ENCODE measurements at places on chromosomes 3 and 15. TPM values are rescaled to one million over a fixed set of nuclear protein-coding genes. Genes with fewer than 3 reads are reported as not detected.

DNA sequence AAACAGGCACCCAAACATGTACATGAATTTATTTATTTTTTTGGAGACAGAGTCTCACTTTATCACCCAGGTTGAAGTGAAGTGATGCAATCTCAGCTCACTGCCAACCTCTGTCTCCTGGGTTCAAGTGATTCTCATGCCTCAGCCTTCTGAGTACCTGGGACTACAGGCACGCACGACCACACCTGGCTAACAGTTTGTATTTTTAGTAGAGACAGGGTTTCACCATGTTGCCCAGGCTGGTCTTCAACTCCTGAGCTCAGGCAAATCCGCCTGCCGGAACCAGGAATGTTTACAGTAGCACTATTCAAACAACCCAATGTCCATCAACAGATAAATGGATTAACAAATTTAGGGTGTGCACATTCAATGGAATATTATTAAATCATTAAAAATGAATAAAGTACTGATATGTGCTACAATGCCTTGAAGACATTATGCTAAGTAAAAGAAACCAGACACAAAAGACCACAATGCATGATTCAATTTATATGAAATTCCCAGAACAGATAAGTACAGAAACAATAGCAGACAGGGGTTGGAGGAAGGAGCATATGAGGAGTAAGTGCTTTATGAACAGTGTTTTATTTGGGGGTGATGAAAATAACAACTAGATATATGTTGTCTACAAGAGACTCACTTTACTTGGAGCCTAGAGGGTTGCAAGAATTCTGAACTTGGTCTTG, 1.3 kb downstream of the LEO1 start:
- peaks cover 31% of the 10 kb centered on the region for H3K4me1 ChIP-seq
- H3K27ac ChIP-seq = no peak overlapping the region
- peak overlapping the region; percentile 77 for H3K4me3 ChIP-seq
- H3K27me3 ChIP-seq = no peaks in the 10 kb centered on the region

Gene PP2D1
- not detected for total RNA-seq

- no peak overlapping the region for H3K4me3 ChIP-seq
- no peaks in the 10 kb centered on the region for H3K36me3 ChIP-seq
- no peak for DNase-seq
- peaks cover 6% of the 10 kb centered on the region for H3K4me1 ChIP-seq
- H3K27me3 ChIP-seq = peaks cover 46% of the 10 kb centered on the region
Measured at GRCh38 chr15:57337868-57338411, 38.4 kb upstream of the CGNL1 start.

DNA sequence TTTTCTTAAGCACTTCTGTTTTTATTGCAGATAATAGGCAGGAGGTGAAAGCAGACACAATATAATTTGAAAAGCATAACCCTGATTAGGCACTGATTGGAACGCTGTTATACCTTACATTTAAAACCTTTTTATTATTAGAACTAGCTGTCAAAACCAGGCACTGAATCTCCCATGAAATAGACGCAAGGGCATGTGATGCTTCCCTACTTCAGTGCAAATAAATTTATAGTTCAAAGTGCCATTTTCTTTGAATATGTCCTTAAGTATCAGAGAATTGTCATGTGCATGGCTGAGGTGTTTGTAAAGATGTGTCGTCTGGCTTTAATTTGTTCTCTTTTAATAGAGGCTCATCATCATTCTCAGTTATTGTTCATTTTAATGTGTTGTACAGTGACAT, 386.0 kb downstream of the NR2F2 start:
- DNase-seq = no peak
- H3K27me3 ChIP-seq = no peaks in the 10 kb centered on the region
- H3K27ac ChIP-seq = no peak overlapping the region

GRCh38 chr3:82208002-82208710, 446.7 kb upstream of the GBE1 start:
- H3K27me3 ChIP-seq = no peaks in the 10 kb centered on the region
- no peak for DNase-seq
- no peak overlapping the region for H3K27ac ChIP-seq
- no peaks in the 10 kb centered on the region for H3K4me1 ChIP-seq
- no peak overlapping the region for H3K4me3 ChIP-seq

- no peak overlapping the region for H3K4me3 ChIP-seq
- peaks cover 4% of the 10 kb centered on the region for H3K36me3 ChIP-seq
- no peak for DNase-seq
- peak overlapping the region; percentile 82 for H3K27ac ChIP-seq
- H3K27me3 ChIP-seq = no peaks in the 10 kb centered on the region
- peaks cover 85% of the 10 kb centered on the region for H3K4me1 ChIP-seq
Measured at GRCh38 chr3:4501437-4501836, 8.3 kb downstream of the ITPR1 start.

- no peak for DNase-seq
- no peaks in the 10 kb centered on the region for H3K27me3 ChIP-seq
- no peaks in the 10 kb centered on the region for H3K4me1 ChIP-seq
Measured at GRCh38 chr15:60464836-60465630, 13.9 kb downstream of the ICE2 start.

Gene CFAP20DC
- 0.82 TPM for total RNA-seq

DNA sequence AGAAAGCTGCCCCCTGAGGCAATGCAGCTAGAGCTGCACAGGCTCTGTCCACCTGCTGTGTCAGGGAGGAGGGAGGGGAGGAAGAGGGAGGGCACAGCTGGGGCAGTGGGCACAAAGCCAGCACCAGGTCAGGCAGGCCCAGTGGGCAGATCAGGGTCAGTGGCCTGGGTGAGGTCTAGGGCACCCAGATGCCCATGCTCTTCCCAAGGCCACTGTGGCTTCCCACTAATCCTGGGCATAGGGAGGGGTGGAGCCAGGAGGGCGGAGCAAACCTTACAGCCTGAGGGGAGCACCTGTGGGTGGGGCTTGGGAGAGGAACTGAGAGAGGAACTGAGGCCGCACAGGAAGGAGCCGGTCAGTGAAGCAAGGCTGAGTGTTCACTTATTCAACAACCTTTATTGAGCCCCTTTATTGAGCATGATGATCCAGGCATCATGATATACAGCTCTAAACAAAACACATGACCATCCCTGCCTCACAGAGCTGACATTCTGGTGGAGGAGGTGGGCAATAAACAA, 55.0 kb downstream of the RHCG start:
- no peaks in the 10 kb centered on the region for H3K4me1 ChIP-seq
- no peak overlapping the region for H3K4me3 ChIP-seq
- H3K36me3 ChIP-seq = no peaks in the 10 kb centered on the region
- no peak overlapping the region for H3K27ac ChIP-seq

Gene IMPG2
- total RNA-seq = 0.66 TPM

GRCh38 chr3:44100298-44100695, 141.4 kb upstream of the TOPAZ1 start:
- no peaks in the 10 kb centered on the region for H3K36me3 ChIP-seq
- peaks cover 7% of the 10 kb centered on the region for H3K27me3 ChIP-seq
- H3K4me1 ChIP-seq = no peaks in the 10 kb centered on the region
- DNase-seq = no peak
- no peak overlapping the region for H3K4me3 ChIP-seq

DNA sequence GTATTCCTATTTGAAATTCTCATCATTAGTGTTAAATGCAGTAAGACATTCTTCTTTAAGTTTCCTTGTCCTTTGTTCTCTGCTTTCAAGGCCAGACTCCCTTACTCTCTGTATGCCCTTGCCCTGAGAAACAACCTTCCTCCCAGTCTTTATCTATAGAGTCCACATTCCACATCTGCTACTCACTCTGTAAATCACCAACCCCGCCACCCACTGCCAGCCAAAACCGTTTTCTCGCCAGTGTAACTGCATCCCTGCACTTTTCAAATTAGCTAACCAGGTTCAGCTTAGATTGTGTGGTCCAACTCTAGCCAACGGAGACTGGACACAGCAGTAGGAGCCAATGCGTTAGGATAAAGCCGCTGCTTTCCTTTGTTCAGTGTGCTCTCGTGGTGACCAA, 402.4 kb upstream of the PDZRN3 start:
- DNase-seq = no peak
- no peak overlapping the region for H3K4me3 ChIP-seq
- H3K4me1 ChIP-seq = no peaks in the 10 kb centered on the region
- no peak overlapping the region for H3K27ac ChIP-seq
- no peaks in the 10 kb centered on the region for H3K27me3 ChIP-seq

GRCh38 chr15:52857471-52857870, 67.3 kb upstream of the ONECUT1 start:
- no peaks in the 10 kb centered on the region for H3K36me3 ChIP-seq
- H3K27ac ChIP-seq = no peak overlapping the region
- peaks cover 48% of the 10 kb centered on the region for H3K27me3 ChIP-seq
- DNase-seq = no peak

- H3K4me3 ChIP-seq = no peak overlapping the region
- peaks cover 27% of the 10 kb centered on the region for H3K36me3 ChIP-seq
- H3K27ac ChIP-seq = no peak overlapping the region
- no peaks in the 10 kb centered on the region for H3K27me3 ChIP-seq
Measured at GRCh38 chr3:128408693-128409623, 57.7 kb downstream of the DNAJB8 start.

GRCh38 chr15:80999623-81000036, 1.1 kb upstream of the TLNRD1 start:
- peak overlapping the region; percentile 94 for H3K27ac ChIP-seq
- DNase-seq = peak; percentile 84
- H3K4me3 ChIP-seq = peak overlapping the region; percentile 94
- no peaks in the 10 kb centered on the region for H3K27me3 ChIP-seq
- H3K4me1 ChIP-seq = peaks cover 43% of the 10 kb centered on the region
